ENCODE measurements at places on chromosomes 12 and 14.

DNA sequence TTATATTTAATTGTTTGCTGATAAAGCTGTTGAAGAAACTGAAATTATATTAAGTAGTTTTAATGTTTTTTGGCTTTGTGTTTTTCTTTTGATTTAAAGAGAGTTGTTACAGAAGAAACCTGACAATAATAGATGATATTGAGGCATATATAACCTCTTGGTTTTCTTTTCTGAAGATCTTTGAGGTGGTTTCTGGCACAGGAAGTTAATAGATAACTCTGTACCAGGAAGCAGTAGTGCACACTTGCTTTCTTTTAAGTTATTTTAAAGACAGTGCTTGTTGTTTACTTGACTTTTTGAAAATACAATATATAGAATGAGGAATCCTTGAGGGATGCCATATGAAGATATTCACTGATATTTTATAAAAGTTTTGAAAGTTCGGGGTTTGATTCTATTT is 209.0 kb upstream of the FBXO33 start:
- no peak for DNase-seq

DNA sequence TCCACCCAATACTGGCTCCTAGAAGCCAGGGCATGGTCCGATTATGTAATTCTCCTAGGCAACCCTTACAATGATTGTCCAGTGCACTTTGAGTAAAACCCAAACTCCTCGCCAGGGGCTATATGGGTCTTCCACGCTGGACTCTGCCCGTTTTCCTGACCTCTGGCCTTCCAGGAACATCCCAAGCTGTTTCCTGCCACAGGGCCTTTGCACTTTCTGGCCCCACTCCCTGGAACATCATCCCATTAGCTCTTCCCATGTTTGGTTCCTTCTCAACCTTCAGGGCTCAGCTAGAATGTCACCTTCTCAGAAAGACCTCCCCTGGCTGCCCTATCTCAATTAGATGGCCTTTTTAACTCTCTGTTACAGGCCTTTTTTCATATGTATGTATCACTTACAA is 85.4 kb downstream of the IRF2BPL start:
- no peak for DNase-seq

DNA sequence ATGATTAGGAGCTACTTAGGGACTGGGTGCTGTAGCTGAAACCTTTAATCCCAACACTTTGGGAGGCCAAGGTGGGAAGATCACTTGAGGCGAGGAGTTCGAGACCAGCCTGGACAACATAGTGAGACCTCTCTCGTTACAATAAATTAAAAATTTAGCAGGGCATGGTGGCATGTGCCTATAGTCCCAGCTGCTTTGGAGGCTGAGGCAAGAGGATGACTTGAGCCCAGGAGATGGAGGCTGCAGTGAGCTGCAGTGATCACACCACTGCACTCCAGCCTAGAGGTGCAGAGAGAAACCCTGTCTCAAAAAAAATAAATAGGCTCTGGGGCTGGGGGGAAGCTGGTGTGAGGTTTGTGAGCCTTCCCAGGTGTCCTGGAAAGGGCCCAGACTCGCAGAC is 97.2 kb downstream of the FBXL14 start:
- no peak for DNase-seq

DNA sequence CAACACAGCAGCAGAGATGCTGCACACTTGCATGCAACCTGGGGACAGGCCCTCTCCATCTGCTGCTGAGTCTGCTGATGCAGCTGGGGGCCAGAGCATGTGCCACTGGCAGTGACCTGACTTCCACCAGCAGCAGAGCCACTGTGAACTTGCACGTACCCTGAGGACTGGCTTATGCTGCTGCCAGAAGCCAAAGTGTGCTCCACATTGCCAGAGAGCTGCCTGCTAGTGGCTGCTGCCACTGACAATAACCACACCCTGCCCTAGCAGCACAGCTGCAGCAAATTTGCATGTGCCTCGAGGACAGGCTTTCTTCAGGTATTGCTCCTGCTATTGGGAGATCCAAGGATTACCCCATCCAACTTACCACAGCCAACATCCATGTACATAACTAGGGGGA is 4.5 kb upstream of the PRR4 start:
- DNase-seq: no peak

- DNase-seq: no peak
These were observed 263.4 kb downstream of the ADGRD1 start for GRCh38 chr12:131217024-131217586.

DNA sequence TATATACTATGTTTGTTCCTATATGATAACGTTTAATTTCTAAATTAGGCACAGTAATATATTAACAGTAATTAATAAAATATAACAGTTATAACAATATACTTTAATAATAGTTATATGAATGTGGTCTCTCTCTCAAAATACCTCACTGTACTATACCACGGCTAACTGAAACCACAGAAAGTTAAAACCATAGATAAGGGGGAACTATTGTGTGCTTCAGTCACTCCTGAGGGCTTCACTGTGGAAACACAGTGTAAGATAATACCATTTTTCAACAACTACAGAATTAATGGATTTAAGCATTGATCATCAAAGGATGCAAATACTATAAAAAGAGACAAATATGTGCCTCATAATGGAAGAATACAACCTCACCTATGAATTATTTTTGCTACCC is 266.4 kb upstream of the RGS6 start:
- DNase-seq: no peak

GRCh38 chr12:108858311-108859074 is 1.1 kb upstream of the SSH1 start:
- no peak for DNase-seq

DNA sequence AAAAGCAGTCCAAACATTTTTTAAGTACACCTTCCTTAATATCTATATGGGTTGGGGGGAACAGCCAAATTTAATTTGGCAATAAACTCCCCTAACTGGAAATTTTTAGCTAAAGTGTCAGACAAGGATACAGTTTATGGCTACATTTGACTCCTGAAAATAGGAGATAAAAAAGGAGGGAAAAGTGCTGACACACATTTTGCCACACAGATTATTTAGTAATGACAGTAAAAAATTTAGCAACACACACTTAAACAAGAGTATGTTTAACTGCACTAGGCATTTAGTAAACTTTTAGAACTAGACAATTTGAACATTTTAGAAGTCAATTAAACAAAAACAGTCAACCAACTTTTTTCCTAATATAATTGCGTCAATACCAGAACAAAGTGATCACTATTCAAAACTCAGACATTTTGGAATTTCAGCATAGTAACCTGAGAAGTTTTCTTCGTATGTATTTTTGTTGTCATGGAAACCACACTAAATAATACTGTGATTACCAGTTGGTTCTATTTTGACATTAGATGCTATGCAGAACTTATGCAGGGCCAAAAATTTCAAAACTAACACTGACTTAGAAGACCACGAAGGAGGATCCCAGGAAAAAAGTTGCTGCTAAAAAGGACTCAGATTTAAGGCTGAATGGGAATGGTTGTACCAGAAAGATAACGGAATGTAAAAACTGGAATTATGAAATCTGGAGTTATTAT is 13.4 kb downstream of the GMFB start:
- no peak for DNase-seq

DNA sequence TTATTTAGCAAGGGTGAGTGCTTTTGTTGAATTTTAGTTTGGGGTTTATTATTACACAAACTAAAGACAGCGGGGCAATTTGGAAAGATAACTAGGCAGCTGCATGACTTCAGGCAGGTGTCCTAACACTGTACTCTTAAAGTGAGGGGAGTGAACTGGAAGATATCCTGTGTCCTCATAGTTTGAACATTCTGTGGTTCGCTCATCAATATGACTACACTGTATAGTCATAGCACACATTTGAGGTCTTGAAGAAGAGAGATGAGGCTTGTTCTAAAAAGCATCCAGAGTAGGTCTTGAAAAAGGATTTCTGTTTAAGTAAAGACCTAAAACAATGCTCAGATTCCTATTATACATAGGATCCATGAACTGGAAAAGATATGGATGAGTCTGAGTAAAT is 1.7 kb upstream of the MAP3K9 start:
- no peak for DNase-seq

- DNase-seq: no peak
These were observed 70.9 kb upstream of the RERGL start for GRCh38 chr12:18160901-18161300.

DNA sequence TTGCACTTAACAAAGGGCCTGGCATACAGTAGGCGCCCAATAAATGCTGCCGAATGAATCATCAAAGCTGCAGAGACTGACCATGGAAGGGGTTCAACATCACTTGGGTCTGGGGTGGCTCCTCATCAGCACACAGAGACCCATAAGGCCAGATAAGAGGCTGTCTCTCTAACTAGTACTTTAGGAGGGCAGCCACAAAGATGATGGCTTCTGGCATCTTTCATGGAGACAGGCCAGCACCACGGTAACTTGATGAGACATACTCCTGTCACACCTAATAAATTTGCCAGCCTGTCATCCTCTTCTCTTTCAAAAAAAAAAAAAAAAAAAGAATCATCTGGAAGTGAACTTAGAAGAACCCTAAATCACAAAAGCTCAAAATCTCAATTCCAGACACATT is 3.4 kb downstream of the PRIMA1 start:
- no peak for DNase-seq

DNA sequence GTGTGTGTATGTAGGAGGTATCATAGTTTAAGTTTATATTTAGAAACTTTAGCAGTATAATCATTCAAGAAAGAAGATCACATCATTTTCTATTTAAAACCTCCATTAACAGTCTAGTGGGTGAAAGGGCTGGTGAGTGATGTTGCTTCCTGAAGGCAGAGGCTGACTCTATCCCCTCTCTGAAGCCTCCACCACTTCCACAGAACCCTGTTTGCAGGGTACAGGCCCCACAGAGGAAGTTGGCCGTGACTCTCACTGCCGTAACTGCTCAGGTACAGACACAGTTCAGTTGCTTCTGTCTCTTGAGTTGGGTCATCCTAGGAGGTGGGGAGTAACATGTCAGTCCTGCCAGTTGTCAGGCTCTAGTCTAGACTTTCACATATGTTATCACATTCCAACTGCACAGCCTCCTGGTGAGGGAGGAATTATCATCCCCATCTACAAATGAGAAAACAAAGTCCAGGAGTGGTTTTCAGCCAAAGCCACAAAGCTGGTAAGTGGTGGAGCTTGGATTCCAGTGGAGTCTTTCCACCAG is 31.5 kb downstream of the CFL2 start:
- peak; percentile 30 for DNase-seq

DNA sequence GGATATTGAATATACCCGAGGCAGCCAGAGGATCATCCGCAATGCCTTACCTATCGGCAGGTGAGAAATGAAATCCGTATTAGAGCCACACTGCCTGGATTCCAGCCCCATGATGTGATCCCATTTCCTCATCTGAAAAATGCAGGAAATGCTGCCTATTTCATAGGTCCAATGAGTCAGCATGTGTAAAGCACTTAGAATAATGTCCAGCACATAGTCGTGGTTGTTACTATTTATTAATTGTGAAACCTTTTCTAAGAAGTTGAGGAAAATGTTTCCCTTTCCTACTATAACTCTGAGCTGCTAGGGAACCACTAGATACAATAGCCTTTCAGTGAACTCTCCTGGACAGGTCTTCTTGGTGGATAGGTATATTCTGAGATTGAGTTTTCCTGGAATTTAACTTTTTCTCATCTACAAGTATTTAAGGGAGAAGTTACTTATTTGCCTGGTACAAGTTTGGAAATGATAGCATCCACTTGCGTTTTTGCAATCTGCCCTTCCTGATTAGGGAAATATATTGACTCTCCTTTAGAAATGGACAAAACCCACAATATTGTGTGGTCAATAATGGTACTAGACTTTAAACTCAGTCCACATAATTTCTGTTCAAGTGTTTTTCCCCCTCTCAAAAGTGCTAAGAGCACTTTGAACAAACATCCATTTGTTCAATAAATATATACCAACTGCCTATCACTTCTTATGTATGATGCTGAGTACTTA is 12.2 kb downstream of the POLR3B start:
- peak; percentile 72 for DNase-seq

Data from HFFc6 (cell line).